ENCODE measurements at places on chromosomes 2 and 18.
A peak's percentile ranks its signal among the peaks of the same experiment; 100 is the strongest.

GRCh38 chr2:223735659-223736244 is 101.6 kb downstream of the AP1S3 start:
- no peak for DNase-seq

DNA sequence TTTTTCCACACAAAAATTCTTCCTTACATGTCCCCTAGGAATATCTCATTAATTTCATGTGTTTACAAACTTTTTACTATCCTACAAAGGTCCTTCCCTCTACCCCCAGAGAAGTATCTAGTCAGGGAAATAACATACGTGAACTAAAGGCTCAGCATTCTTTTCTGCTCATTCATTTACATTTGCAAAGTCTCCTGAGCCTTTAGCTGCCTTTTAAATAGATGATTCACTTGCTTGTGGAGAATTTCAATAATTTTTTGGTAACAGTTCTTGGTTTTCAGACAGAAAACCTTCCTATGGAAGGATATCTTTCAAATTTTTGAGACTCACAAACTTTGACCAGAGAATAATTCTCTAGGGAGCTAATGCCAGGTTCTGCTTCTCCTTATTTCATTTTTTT is 81.5 kb upstream of the RMDN2 start:
- no peak for DNase-seq

DNA sequence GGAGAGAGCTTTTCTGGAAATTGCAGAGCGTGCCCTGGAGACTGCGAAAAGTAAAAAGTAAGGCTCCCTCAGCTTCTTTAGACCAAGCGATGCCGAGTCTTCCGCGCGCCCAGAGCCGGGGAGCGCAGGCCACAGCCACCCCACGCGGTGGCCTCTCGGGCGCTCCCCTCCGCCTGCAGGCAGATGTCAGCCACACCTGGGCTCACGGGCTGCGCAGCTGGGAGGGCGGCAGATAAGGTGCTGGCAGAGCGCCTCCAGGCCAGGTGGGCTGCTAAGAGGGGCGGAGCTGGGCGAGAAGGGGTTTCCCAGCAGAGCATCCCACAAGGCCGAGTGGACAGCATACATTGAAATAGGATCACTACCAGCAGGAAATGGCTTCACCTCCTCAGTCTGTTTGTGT is 81.7 kb downstream of the ARHGEF4 start:
- no peak for DNase-seq

DNA sequence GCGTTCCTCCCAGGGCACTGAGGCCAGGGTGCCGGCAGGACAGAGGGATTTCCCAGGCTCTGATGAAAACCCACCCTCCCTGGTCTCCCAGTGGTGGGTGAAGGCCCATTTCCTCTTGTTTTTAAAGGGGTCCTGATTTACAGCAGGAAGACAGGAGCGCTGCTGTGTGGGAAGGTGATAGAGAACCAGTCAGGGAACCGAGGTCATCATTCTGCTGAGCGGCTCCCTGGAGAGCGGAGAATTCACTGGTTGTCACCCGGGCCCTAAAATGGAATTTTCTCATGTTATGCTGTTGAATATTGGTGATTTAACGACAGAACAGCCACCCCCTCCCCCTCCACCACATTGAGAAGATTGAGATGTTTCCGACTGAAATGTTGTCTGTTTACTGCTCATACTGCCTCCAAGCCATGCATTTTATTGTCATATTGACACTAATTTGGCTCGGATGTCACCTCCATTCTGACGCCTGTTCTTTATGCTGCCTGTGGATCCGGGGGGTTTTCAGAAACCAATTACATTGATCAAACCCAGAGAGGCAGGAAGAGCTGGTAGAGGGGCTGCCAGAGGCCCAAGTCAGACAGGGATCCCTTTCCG is 225.2 kb downstream of the GLI2 start:
- DNase-seq, result no peak

DNA sequence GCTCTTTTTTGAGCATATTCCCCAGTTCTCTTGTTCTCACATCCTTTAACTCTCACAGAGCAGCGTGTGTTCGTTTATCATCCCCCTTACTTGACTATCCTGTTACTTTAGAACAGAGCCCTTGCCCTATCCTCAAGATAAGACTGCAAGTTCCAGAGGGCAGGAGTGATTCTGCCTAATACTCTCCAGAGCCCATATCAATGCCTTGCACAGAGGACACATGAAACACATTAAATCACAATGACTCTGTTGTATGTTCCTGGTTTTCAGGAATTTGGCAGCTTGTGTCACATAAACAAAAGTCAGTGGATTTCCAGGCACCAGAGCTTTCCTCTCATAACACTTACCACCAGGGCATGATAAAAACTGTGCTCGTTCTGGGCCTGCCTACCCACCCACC is 156.7 kb downstream of the RNF144A start:
- DNase-seq, result no peak

DNA sequence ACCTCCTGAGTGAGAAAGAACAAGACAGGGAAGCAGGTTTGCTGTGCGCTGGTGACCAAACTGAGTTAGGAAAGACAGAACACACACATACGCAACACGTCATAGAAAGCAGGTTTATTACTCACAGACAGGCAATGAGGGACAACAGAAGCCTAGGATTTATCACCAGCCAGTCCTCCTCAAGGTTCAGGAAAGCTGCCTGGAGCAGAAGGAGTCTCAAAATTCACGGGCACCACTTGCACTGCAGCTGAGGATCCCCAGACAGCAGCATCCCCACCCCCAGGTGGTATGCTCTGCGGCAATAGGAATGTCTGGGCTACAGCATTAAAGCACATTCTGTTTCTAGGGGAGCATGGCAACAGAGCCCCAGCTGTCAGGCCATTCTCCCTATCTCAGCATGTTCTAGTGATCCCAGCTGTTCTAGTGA is 284.4 kb upstream of the RGPD4 start:
- no peak for DNase-seq

DNA sequence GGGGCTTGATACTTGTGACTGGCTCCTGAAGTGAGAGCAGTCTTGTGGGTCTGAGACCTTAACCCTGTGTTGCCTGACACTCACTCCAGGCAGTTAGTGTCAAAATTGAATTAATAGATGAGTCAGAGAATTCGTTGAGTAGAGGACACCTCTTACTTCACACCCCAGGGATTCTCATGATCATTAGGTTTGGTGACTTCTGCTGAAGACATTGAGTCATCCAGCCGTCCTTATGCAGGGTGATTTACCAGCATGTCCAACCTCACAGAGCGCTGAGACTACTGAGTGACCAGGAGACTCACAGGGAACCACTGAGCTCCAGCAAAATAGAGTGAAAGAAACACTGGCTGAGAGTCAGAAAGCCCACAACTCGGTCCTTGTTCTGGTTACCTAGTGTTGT is 36.0 kb upstream of the EVA1A start:
- no peak for DNase-seq

DNA sequence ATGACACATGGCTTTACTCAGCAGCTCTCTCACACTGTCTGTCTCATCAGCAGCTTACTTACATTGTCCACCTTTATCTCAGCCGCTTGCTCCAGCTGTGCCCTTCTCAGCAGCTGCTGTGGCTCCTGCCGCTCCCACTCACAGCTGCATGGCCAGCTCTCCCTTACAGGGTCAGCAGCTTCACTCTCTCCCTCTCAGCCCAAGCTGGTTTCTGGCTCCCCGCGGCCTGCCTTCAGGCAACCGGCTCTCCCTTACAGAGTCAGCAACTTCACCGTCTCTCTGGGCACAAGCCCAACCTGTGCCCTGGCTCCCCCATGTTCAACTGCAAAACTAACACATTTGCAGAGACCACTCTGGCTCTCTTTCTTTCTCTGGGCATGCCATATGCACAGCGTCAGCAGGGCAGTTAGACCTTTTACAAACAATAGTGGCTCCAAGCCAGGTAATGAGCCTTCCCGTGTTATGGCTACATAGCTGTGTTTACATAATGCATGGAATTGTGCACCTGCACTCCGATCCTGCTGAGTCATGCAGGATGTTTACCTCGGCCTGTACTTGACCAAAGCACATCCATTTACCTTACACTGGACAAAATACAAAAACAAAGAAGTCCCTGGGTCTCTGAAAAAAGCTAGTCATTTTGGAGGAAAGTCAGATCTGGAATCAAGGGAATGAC is 167.3 kb downstream of the DOK6 start:
- DNase-seq, result no peak

DNA sequence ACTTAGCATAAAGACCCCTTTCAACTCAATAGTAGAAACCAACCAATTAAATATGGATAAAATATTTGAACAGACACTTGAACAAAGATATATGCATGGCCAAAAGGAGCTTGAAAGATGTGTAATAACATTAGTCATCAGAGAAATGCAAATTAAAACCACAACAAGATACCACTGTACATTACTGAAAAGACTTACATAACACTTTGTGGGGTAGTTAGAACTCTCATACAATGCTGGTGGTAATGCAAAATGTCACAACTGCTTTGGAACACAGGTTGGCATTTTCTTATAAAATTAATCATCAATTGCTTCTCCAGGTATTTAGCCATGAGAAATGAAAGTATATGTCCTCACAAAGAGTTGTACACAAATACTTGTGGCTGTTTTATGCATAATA is 60.7 kb downstream of the TTC27 start:
- no peak for DNase-seq

DNA sequence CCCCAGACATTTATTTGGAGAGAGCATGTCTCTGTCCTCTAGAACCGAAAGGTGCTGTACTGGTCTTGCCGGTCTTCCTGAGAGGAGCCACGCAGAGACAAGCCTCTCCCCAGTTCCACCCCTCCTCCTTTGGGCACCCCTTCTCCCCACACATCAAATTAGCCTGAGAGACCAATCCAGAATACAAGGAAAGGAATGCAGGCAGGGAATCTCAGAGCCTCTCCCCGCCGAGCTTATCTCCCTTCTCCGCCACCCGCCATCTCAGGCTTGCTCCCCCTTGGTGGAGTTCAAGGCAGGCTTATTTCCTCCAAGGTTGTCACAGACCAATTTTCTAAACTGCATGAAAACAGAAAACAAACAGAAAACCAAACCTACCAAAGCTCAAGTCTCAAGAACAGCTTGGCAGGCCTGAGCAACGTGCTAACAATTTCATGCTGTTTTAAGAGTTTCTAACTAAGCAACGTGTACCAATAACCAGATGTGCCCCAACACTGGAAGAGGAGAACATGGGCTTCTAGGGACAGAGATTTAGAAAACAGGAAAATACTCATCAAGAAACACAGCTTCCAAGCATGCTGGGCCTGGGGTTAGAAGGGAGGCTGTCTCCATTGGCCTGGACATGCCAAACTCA is 124.5 kb upstream of the PKDCC start:
- no peak for DNase-seq

- no peak for DNase-seq
These were observed 39.4 kb upstream of the GALR1 start for GRCh38 chr18:77210249-77210648.

DNA sequence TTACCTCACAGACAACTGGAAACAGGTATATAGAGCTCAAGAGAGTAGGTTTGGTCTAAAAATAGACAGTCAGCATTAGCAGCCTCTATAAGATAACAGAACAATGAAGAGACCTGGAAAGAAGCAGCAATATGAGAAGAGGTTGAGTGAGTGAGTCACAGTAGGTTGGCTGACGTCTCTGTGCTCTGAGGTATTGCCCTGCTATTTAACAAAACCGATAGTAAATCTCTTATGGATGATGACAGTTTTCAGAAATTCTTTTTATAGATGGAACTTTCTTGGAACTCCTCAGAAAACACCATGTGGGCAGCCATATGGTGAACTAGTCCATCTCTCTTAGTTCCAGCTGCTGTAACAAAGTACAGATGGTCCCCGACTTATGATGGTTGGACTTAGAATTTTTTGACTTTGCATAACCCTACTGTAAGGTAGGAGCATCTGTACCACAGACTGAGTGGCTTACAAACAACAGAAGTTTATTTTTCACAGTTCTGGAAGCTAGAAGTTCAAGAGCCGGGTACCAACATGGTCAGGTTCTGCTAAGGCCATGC is 123.5 kb downstream of the MBD2 start:
- DNase-seq, result no peak

DNA sequence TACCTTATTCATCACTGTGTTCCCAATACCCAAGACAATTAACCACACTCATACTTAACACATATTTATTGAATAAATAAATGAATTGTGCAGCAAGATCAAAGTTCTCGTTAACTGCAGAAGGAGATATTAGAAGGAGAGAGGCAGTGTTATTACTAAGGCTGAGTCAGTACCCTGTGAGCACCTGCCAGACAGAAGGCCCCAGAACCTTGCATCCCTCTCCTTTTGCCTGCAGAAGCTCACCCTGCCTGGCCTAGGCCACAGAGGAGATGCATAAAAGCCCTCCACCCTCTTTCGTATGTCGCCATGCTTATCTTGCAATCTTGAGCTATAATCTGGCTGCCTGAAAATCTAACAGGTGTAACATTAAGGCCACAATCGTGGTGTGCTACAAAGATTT is 20.5 kb upstream of the RNF149 start:
- DNase-seq, result no peak

GRCh38 chr2:30706534-30707303 is 100.5 kb downstream of the CAPN13 start:
- DNase-seq, result peak; percentile 74

GRCh38 chr2:49621016-49621415 is 466.7 kb upstream of the FSHR start:
- no peak for DNase-seq

- DNase-seq, result no peak
These were observed 6.2 kb downstream of the PAIP2B start for GRCh38 chr2:71220743-71221142.

DNA sequence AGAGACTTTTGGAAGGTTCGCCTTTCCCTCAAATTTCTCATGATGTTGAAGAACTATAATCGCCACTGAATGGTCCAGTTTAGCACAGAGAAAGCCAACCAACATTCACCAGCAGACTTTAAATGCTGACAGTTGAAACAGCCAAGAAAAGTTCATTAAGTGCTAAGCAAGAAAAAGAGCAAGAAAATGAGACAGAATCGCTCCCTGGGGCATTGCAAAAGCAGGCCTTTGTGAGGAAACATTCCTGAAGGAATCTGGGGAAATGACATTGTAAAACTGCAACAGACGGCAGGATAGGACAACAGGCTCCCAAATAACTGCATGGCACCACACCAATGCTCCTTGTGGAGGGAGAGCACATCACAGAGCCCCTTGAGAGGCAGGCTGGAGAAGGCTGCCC is 269.3 kb upstream of the ID2 start:
- DNase-seq, result no peak

GRCh38 chr18:36568487-36568886 is 260.3 kb downstream of the TPGS2 start:
- DNase-seq, result no peak

GRCh38 chr2:162074928-162075688 is 1.1 kb upstream of the DPP4 start:
- DNase-seq, result no peak

- no peak for DNase-seq
These were observed 31.7 kb downstream of the LRP2 start for GRCh38 chr2:169330555-169331198.

DNA sequence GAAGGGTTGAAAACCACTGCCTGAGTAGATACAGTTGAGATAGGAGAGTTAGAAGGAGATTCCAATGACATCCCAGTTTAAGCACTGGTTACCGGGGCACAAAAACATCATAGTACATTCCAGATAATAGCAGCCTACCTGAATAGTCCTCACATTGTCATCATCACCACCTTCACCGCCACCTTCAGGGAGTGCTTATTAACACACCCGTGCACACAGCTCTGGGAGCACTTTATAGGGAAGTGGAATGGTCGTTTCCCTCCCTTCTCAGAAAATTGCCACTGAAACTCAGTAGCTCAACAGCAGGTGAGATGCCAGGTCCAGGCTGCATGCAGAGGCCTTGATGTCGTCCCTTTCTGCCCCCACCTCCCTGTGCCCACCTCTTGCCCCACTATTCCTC is 8.2 kb downstream of the SERPINB7 start:
- DNase-seq, result no peak

- no peak for DNase-seq
These were observed 608.1 kb upstream of the REG3G start for GRCh38 chr2:78417355-78417754.

GRCh38 chr2:66532972-66533868 is 98.3 kb downstream of the MEIS1 start:
- no peak for DNase-seq
